Stimulated activated CD4-positive, alpha-beta T cell treated with anti-CD3 and anti-CD28 coated beads, Interleukin-12 subunit alpha, Interleukin-12 subunit beta, amount 100 ng/mL, for 48 hours (primary cell): ENCODE measurements at places on chromosomes 2 and 18.

GRCh38 chr2:46298522-46299353 is 1.5 kb downstream of the EPAS1 start:
- no peak for DNase-seq

GRCh38 chr2:190849774-190850173 is 30.8 kb upstream of the GLS start:
- no peak for DNase-seq

DNA sequence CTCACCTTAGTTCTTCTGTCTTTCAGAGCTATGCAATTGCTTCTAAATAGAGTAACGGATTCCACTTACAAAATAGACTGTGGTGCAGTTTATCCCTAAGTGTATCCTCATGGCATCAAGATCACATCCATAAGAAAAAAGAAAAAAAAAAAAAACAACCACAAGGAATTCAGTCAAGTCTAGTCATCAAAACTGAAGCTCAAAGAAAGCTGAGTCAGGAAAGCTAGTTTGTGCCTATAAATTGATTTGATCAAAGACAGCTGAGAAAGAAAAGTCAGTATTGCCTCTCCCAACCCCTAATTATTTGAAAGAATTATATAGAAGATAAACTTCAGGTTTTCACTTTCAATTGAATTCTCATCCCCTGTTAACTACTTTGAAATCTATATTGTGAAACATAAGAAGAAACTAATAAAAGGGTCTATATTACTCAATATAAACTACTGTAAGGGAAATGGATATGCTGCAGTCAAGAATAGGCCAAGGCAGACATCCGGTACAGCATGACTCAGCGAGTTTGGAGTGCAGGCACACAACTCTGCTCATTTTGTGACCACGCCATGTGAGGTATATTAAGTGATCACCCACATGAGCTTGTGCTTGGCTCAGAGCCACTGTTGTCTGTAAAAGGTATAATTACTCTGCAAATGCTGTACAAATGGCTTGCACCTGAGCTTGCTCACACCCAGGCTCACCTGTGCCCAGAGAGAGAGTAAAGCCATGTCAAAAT is 568.1 kb upstream of the CRIM1 start:
- no peak for DNase-seq

GRCh38 chr2:20174410-20174809 is 50.5 kb downstream of the SDC1 start:
- no peak for DNase-seq

DNA sequence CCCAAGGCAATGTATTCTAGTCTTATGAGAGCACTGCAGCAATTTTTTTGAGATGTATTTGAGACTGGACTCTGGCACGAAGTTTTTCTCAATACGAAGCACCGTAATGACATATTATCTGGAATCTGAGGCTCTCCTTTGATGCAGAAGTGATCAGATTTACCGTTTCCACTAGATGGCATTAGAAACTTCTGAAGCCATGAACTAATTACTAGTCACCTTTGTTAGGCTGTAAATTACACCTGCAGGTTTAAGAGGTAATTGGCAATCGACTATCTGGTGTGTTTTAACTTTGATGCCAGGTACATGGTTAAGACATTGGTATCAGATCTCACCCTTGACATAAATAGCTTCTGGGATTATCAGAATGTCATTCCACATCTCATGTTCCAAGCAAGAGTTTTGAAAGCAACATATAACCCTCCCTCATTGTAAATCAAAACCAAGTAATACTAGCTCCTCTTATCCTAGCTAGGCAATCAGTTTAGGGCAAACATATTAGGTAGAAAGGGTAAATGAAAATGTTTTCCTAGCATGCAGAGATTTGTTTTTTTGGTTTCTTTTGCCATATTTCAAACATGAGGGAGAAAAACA is 254.6 kb upstream of the SPRED2 start:
- no peak for DNase-seq

GRCh38 chr2:3399381-3399780 is 19.9 kb downstream of the TRAPPC12 start:
- no peak for DNase-seq

DNA sequence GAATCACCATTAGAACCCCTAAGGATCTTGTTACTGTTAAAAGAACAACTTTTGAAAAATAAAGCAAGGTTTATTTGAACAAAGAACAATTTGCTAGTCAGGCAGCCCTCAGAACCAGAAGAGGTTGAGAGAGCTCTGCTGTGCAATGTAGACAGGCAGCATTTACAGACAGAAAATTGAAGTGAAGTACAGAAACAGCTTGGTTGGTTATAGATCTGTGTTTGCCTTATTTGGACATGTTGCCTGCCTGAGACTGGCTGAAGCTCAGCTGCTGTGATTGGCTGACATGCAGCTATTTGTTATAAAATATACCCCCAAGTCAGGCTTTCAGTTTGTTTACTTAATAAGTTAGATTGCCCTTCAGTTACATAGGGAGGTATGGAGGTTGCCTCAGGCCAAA is 12.5 kb downstream of the MSTN start:
- DNase-seq: no peak

GRCh38 chr2:18482666-18483065 is 77.8 kb downstream of the RDH14 start:
- DNase-seq: no peak

GRCh38 chr2:224904381-224904780 is 137.9 kb downstream of the DOCK10 start:
- no peak for DNase-seq

DNA sequence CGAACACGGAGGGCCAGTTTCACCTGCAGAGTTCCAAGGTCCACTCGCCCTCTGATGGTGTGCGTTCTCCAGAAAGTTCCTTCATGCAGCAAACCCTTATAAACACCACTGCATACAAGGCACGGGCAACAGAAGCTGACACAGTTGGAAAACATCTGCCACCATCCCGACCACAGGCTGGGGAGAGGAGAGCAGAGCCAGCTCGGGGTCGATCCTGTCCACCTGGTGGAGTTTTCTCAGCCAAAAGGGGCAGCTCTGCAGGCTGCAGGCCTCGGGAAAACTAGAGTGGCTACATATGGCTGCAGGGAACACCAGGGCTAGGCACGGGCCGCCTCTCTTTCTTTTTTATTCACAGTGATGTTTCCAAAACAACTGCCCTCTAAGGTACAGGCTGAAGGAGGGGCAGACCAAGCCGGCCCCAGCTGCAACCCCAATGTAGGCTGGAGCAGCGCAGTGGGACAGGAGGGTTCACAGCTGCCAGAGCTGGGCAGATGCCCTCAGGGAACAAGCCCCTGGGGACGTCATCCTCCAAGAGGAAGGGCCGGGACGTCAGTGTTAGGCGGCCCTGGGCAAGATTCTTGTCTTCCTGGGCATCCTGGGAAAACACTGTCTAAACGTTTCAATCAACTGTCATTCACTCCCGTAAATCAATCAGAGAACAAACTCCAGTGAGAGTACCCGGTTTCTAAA is 274.7 kb downstream of the TWIST2 start:
- DNase-seq: no peak

DNA sequence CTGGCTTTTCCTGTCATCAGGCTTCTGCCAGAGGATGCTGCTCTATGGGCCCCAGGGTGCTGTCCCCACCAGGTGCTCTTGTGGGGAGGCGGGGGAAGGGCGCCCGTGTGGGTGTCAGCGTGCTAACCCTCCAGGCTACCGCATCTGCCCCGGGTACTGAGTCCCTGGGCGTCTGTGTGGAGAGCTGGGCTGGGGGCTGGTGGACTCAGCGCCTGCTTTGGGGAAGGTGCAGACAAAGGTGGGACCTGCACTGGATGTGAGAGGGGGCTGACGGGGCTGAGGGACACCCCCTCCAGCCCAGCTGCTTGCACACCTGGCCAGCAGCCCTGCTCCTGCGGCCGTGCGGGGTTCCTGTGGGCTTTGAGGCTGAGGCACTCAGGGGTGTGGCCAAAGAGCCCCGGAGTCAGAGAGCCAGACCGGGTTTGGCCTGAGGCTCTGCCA is 120.7 kb upstream of the PXDN start:
- no peak for DNase-seq

- no peak for DNase-seq
Observed at GRCh38 chr18:75249175-75249518, 38.5 kb downstream of the TSHZ1 start.

- DNase-seq: no peak
Observed at GRCh38 chr2:216453955-216454614, 41.8 kb downstream of the SMARCAL1 start.

DNA sequence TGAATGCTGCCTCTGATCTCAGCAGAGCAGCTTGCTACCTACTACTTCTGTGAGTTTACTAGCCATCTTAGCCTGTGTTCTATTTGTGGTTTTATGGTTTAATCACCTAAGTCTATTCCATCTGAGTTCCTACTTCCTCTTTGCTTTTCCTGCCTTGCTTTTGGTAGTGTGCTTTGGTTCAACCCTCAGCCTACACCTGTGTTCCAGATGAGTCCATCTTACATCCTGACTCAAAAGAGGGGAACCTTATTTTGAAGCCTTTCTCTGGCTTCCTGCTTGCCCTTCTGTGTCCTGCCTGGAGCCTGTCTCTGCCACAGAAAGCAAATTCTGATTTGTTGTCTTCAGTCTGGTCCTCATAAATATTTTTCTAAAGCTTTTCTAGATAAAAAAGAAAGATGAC is 530.3 kb upstream of the MEX3C start:
- no peak for DNase-seq

GRCh38 chr2:234193977-234194563 is 143.6 kb downstream of the SPP2 start:
- DNase-seq: no peak

GRCh38 chr2:143881246-143881645 is 638.7 kb downstream of the ZEB2 start:
- no peak for DNase-seq

- DNase-seq: no peak
Observed at GRCh38 chr2:201298462-201299052, 38.2 kb downstream of the CASP8 start.

- DNase-seq: no peak
Observed at GRCh38 chr2:209008636-209009287, 415.1 kb upstream of the MAP2 start.

DNA sequence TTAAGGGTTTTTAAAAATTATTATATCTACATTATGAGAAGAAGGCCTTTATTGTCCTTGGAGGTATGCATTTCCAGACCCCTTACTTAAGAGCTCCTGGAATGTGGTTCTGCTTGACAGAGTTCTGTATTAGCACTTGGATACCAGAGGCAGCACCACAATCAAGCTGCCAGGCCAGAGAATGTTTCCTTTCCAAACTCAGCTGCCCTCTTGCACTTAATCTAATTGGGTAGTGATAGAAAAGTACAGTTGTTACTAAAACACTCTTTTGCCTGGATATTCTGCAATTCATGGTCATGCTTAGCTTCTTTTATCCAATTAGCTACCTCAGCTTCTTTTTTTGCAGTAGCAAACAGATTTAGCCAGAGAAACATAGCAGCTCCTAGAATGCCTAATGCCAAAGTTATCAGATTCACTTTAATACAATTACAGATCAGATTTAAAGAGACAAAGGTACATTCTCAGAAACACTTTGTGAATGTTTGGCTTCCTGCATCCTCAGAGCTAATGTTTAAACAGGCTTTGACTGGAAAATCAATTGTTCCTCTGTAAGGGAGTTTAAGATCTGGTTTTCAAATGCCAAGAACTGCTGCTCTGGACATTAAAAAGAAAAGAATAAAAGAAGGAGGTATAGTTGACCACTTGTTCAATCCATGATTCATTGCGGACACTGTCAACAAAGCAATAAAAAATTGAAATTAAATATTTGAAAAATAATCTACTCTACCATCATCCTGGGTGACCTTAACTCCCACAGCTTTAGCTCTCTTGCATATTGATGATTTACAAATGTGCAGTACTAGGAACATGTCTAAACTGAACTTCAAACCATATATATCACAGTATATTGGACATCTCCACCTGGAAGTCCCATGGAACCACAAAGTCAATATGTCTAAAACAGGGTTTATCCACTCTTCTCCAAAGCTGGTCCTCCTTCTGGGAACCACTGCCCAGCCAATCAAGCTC is 12.8 kb downstream of the NOSTRIN start:
- DNase-seq: no peak

DNA sequence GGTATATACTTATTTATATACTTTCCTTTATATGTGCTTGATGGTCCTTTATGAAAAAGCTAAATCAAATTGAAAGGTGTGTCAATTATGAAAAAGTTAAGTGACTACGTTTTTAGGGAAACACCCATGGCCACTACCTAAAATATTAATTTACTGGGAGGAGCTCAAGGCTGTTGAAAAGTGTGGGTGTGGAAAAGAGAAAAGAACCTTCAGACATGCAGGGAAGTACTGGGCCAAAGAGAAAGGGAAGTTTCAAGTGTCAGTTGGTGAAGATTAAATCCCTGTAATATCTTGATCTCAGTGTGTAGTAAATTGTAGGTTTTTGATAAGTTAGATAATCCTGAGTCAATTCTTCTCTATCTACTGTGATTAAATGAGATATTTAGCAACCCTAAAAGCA is 6.2 kb upstream of the GKN1 start:
- DNase-seq: no peak

DNA sequence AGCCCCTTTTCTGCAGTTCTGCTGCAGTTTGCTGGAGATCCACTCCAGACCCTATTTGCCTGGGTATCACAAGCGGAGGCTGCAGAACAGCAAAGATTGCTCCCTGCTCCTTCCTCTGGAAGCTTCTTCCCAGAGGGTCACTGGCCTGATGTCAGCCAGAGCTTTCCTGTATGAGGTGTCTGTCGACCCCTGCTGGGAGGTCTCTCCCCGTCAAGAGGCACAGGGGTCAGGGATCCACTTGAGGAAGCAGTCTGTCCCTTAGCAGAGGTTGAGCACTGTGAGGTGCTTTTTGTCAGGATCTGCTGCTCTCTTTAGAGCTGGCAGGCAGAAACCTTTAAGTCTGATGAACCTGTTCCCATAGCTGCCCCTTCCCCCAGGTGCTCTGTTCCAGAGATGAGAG is 42.0 kb upstream of the MYL1 start:
- DNase-seq: no peak

DNA sequence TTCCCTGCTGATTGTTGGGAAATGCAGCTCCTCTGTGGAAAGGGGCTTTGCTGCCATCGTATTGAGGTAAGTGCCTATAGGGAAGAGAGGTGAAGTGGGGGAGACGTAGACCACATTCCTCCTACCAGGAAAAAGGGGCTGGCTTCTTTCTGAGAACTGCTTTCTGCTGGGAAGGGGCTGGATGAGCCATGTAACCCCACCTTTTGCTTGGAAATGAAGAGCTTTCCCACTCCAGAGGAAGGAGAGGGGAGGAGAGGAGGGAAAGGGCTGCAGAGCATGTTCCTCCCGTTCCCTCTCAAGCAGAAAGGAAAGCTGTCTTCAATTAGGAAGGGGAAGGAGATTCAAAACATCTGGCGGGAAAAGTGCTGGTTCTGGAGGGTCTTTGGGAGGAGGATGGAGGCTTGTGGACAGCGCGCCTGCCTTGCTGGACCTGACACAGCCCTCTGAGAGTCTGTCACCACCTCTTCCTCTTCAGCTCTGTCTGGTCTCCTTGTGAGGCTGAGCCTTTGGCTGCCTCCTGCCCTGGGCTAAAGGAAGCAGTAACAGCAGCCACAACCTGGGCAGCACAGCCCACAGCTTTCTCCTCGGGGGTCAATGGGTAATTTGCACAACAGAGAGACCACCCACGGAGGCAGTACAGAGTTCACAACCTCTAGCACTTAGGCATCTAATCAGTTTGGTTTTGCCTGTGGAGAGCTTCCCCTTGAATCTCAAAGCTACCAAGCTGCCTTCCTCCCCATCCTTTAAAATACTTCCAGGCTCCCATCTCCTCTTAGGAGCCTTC is 410.0 kb upstream of the TNP1 start:
- no peak for DNase-seq
